ENCODE measurements at places on chromosomes 1 and 21.

GRCh38 chr1:80566867-80567266 is 1233.9 kb upstream of the ADGRL2 start:
- no peak for DNase-seq

DNA sequence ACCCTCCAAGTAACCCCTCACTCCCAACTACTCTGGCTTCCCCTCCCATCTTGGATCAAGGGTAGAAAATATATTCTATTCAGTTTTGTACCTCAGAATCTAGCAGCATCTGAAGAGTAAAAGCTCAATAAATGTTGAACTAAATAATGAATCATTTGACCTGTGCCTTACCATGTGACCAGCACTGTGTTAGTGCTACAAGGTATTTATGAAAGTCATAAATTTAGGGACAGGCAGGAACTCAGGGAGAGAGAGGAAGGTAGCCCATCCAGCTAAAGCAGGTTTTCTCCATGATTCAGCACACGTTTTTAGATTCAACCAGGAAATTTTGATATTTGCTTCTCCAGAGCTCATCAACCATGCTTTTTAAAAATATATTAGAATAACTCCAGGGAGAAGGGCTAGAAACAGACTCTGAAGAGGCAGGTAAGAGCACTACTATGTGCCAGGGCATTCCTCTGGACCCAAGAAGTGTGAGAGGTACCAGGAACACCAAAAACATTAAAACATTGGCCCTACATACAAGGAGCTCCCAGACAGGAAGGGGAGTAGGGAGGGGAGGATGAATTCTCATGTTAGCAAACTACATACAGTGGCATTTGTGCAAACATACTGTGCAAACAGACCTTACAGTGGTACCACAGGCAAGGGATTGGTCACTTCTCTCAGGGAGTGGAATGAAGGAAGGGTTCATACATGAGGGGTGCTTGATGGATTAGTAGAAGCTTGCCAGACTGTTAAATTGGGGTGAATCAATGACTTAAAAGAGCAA is 64.3 kb downstream of the FYB2 start:
- DNase-seq: no peak

GRCh38 chr1:156413391-156414246 is 44.6 kb downstream of the RHBG start:
- DNase-seq: no peak

GRCh38 chr1:68384321-68384813 is 65.4 kb downstream of the RPE65 start:
- DNase-seq: no peak

DNA sequence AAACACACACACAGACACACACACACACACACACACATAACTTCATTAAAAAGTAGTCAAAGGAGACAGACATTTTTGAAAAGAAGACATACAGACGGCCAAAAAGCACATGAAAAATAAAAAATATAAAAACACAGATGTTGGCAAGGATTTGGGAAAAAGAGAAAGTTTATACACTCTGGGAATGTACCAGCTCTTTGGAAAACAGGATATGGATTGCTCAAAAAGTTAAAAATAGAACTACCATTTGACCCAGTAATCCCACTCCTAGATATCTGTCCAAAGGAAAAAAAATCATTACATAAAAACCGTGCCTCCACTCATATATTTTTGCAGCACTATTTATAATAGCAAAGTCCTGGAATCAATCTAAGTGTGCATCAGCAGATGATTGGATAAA is 128.4 kb upstream of the C21orf91 start:
- DNase-seq: no peak

DNA sequence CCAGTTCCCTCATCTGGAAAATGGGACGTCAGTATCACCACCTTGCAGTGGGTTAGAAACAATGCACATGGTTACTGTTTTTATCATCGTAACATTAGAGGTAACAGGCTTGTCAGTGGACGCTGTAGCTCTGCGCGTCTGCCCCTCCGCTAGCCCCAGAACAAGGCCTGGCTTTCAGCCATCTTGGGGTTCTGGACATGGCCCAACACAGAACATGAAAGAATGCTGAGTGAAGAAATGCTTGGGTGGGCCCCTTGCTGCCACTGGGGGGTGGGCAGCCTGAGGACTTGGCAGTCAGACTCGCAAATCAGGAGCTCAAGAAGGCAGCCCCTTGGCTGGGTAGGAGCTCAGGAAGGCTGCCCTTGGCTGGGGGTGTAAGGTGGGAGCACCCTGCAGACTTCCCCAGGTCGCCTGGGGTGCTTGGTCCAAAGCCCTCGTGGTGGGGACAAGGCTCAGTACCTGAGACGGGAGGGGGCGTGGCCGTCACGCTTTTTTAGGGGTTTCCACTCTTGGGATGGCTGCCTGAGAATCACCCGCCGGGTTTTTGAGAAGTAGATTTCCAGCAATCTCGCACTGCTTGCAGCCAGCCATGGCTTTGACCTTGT is 51.7 kb downstream of the SLC37A1 start:
- no peak for DNase-seq

DNA sequence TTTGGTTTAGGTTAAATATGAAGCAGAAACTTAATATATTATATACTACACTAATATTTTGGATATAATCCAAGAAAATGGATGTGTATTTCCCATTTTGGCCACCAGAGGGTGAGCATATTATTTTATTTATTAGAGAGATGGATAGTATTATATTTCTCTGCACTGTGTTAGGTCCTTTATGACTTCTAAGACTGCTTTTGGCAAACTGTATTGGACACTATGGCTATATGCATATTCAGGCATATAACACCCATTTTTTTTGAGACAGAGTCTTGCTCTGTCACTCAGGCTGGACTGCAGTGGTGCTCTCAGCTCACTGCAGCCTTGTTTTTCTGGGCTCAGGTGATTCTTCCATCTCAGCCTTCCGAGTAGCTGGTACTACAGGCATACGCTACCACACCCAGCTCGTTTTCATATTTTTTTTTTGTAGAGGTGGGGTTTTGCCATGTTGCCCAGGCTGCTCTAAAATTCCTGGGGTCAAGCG is 17.8 kb upstream of the PGM1 start:
- peak; percentile 44 for DNase-seq

DNA sequence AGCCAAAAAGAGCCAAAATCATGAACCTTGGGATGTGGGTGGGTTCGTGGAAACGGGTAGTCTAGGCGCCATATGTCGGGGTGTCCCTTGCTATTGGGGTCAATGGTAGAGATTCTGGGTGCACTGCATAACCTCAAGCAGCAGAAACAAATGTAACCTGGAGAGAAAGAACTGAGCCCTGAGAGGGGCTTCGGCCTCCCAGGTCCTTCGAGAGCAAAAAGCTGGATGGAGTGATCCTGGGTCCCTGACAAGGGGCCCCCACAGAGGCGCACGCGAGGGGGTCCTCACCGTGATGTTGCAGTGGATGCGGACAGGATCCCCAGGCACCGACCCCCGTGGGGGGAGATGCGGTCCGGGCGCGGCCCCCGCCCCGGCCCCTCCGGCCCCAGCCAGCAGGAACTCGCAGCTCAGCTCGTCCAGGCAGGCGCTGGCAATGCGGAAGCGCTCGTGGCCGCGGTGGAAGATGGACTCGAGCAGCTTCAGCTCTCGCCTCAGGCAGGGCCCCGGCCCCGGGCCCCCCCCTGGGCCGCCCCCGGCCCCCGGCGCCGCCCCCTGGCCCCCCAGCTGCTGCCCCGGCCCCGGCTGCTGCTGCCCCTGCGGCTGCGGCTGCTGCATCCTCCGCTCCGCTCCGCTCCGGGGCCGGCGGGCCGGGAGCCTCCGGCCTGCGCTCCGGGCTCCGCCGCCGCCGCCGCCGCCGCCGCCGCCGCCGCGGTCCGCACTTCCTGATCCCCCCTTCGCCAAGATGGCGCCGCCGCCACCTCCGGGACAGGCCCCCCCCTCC is at the start of gene UBE2Q1:
TSS of gene UBE2Q1 (minus strand) at position 724 of the 781 bp plus-strand sequence. CDS start at position 615, 109 bp downstream.
- DNase-seq: peak; percentile 47

GRCh38 chr1:54290506-54291184 is 90.7 kb downstream of the MRPL37 start:
- DNase-seq: no peak

DNA sequence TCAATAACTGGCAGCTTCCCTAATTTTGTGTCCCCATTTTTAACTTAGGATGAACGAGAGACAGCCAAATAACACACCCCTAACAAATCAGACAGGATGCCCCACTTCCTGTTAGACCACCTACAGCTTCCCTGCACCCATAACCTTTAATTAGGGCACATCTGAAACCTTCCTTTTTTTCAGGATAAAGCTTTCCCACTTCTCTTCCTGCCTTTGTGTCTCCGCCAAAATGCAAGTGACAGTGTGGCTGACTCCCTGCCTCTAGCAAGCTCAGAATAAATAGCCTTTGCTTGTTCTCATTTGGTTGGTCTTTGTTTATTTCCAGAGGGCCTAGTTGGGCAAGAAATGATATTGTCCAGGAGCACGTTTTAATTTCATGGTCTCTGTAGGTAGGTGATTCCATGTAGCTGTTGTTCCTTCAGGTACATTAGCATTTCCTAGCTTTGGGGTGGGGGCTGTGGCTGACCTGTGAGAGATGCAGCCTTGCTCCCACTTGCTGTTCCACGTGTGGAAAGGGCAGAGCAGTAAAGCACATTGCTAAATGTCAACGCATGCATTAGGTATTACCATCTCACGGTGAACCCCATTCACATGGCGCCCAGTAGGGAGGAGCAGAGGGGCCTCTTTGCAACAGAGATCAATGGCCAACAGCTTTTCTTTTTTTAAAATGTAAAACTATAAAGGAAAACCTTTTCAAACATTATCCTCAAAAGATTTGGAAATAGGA is 154.9 kb downstream of the ST6GALNAC3 start:
- no peak for DNase-seq

DNA sequence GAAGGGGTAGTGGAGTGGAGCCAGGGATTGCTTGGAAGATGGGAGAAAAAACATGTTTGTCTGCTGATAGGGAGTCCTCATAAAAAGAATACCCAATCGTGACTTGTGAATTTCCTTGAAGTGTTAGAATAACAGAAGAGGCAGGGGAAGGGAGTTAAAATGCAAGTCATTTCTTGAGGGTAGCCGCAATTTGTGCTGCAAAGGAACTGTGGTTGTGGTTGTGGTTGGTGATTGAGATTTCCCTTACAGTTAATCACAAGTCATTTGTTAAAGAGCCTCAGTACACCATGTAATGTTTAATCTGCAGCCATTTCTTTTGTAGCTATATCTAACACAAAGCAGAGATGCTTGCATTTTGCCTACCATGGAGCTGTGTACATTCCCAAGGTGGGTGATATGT is 38.5 kb upstream of the EGLN1 start:
- peak; percentile 91 for DNase-seq

- DNase-seq: no peak
Measured at GRCh38 chr21:45497846-45498645, 44.2 kb downstream of the SLC19A1 start.

DNA sequence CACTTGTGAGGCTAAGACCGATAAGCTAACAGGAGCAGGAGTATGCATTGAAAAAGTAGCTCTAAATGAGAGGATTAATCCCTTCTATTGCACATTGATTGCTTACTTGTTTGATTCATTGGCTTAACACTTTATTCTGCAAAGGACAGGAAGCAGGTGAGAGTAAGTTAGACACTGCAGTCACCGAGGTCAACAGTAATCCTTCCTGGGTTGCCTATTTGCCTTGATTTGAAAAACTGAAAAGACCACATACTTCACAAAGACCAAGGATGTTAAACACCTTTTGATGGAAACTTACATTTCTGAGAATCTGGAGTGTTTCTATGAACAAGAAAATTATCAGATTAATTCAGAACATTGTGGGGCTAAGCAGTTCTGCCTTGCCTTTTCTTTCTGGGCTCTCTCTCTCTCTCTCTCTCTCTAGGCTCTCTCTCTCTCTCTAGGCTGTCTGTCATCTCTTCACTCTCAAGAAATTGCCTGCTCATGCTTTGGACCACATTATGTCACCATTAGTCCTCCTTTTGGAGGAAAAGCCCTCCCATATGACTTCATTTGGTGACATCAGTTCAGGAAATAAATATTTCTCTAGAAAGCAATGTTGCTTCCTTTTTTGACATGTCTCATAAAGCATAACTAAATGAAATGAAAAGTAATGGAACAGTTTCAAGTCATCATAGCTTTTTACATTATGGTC is 103.8 kb downstream of the TNFSF18 start:
- DNase-seq: no peak

DNA sequence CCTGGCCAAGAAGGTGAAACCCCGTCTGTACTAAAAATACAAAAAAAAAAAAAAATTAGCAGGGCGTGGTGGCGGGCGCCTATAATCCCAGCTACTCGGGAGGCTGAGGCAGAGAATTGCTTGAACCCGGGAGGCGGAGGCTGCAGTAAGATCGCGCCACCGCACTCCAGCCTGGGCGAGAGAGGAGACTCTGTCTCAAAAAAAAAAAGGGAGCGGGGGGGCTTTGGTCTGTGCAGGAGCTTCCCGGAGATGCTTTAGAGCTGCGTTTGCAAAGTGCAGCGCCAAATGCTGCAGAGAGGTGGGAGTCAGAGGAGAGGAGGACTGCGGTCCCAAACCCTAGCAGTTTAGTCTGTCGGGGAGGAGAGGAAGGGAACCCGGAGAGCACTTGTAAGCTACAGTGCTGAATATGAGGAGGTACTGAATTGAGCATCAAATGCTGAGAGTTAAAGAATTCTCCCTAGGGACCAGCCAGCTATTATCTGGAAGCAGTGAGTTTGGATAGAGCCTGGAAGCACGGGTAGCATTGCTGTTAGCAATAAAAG is 569 bp downstream of the FALEC start:
- peak; percentile 44 for DNase-seq

- no peak for DNase-seq
Measured at GRCh38 chr1:96372881-96373280, 348.7 kb upstream of the PTBP2 start.

DNA sequence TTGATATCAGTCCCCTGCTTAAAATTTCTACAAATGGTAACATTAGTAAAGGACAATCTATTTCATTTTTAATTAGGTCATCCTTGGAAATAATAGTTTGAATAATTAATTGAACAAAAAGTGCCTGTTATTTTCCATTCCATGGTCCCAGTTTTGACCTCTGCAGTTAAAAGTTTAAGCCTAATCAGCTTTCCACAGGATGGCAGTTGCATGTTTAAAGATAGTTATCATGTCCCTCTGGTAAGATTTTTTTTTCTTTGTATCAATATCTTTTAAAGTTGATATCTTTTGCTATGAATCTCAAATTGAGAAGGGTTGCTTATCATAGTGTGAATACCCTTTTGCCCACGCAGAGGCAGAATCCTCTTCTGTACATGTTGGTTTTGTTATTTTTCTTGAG is 90.4 kb downstream of the HS2ST1 start:
- DNase-seq: peak; percentile 47

- peak; percentile 19 for DNase-seq
Measured at GRCh38 chr1:186838380-186839040, 9.8 kb downstream of the PLA2G4A start.

- DNase-seq: peak; percentile 82
Measured at GRCh38 chr1:101474039-101474665, 237.3 kb downstream of the S1PR1 start.

- DNase-seq: no peak
Measured at GRCh38 chr1:39036678-39037077, 10.5 kb downstream of the NDUFS5 start.

GRCh38 chr1:114502080-114502479 is 8.9 kb downstream of the TRIM33 start:
- DNase-seq: no peak

GRCh38 chr1:17121881-17122280 is 2.6 kb upstream of the PADI2 start:
- DNase-seq: no peak
